Ecto neural progenitor cell (in vitro differentiated cells): ENCODE measurements at places on chromosomes 5 and 9.

DNA sequence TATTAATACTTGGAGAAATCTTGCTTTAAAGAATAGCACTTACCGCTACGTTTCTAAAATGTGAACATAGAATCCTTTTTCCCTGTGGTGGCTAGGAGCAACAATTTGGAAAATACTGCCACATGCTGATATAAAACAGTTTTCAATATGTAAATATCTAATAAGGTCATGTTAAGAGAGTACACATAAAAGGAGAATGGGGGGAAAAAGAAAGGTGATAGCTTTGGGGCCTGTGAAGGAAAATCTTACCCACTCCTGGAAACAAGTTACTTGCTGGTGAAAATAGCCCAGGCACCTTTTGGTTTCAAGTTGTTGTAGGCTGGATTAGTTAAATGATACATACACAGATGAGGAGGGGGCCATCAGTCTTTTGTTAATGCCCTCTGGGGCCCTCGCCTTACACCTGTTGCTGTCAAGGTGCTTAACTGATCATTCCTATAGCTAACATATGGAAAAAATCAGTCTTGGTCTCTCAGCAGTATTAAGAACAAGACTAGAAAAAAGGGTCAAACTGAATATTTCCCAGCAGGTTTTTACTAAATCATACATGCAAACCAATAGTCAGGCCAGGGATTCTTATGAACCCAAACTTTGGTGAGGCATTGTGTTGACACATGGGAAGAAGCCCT lies 24.1 kb downstream of the FYB1 start:
- DNase-seq = no peak

DNA sequence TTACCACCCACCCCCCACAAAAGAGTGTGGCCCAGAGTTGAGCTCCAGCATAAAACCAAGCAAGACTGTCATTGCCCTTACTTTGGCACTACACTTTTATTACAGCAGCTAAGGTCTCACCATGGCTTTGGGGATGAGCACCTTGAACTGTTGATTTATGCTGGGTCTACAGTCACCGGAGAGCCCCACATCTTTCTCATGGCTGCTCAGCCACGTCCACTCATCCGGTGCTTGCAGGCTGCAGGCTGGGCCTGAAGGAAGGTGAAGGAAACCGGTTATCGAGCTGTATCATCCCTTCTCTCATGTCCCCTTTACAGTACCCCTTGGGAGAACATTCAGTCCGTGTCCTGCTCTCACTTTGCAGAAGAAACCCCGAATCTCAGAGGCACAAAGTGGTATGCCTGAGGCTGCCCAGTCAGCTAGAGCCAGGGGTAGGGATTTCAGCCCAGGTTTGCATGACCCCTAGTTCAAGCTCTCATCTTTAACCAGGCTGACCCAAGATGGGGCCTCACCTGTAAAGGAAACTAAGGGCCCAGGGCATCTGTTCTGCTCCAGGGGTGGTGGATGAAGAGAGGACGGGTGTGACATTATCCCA lies 11.6 kb downstream of the TMOD1 start:
- DNase-seq = peak; percentile 32

GRCh38 chr5:97764700-97765099 lies 581.7 kb upstream of the RIOK2 start:
- no peak for DNase-seq

GRCh38 chr5:133639850-133640528 lies 27.6 kb upstream of the FSTL4 start:
- no peak for DNase-seq

- no peak for DNase-seq
Observed at GRCh38 chr5:189976-190365, 1.3 kb upstream of the LRRC14B start.

- DNase-seq = no peak
Observed at GRCh38 chr5:10427201-10427600, 14.5 kb upstream of the ROPN1L start.
